ENCODE measurements at places on chromosomes 11 and 22.

GRCh38 chr11:76801225-76801624 lies 18.1 kb downstream of the TSKU start:
- no peak for DNase-seq

DNA sequence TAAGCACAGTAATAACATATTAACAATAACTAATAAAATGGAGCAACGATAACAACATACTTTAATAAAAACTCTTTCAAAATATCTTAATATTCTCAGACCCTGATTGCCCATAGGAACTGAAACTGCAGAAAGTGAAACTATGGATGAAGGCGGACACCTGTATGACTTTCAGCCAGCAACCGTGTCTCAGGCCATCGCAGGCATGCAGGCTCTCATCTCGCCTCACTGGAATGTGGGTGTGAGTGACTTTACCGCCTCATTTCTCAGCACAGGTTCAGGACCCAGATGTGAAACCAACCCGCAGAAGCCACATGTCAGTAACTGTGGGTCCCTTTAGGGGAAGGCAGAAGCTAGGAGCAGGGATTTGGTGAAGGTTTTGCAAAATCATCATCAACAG lies 539.1 kb downstream of the FAM181B start:
- DNase-seq = no peak

GRCh38 chr22:42766860-42767259 lies 46.2 kb upstream of the A4GALT start:
- DNase-seq = no peak

DNA sequence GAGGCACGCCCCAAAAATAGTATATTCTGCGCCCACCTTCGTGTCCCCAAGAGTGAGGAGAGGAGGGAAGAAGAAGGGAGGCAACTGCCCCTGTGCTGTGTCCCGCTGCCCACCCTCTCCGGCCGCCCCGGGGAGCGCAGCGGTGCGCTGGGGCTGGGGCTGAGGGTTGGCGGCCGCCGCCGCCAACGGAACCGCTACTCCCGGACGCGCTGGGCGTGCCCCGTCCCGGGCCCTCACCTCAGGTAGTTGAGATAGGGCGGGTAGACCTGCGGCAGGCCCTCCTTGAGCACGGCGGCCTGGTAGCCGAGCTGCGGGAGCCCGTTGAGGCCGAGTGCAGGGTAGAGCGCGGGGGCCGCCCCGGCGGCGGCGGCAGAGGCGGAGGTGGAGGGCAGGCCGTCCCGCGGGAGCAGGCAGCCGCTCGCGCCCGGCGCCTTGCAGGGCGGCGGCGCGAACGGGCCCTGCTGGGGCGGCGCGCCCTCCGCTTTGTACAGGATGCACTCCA lies 2.4 kb downstream of the PGR start:
- DNase-seq = no peak

- DNase-seq = no peak
Observed at GRCh38 chr11:3747704-3748103, 49.6 kb downstream of the NUP98 start.

- DNase-seq = no peak
Observed at GRCh38 chr11:59459916-59460315, 3.2 kb downstream of the OR4D6 start.
